AG08396 (cell line): ENCODE measurements at places on chromosomes 4 and X.

DNA sequence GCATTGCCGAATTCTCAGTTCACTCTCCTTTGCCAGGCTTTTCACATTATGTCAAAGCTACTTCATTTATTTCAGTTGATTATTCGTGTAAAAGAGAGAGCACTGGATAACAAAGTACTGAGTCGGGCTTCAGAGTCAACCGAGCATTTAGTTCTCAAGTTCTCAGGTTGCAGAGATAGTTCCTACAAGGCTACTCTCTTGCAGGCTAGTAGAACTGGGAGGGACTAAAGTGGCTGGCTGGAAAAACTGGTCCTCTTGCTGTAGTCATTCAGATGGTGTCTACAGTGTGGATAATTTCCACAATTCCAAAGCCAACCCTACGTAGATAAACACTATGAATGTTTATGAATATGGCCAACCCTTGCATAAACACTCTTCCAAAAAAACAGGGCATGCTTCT, 4.6 kb upstream of the CCNG2 start:
- DNase-seq, result no peak

- no peak for DNase-seq
These were observed 36.5 kb upstream of the IL15 start for GRCh38 chr4:141599853-141600252.

- DNase-seq, result no peak
These were observed 102.9 kb upstream of the LRPAP1 start for GRCh38 chr4:3634894-3635820.

DNA sequence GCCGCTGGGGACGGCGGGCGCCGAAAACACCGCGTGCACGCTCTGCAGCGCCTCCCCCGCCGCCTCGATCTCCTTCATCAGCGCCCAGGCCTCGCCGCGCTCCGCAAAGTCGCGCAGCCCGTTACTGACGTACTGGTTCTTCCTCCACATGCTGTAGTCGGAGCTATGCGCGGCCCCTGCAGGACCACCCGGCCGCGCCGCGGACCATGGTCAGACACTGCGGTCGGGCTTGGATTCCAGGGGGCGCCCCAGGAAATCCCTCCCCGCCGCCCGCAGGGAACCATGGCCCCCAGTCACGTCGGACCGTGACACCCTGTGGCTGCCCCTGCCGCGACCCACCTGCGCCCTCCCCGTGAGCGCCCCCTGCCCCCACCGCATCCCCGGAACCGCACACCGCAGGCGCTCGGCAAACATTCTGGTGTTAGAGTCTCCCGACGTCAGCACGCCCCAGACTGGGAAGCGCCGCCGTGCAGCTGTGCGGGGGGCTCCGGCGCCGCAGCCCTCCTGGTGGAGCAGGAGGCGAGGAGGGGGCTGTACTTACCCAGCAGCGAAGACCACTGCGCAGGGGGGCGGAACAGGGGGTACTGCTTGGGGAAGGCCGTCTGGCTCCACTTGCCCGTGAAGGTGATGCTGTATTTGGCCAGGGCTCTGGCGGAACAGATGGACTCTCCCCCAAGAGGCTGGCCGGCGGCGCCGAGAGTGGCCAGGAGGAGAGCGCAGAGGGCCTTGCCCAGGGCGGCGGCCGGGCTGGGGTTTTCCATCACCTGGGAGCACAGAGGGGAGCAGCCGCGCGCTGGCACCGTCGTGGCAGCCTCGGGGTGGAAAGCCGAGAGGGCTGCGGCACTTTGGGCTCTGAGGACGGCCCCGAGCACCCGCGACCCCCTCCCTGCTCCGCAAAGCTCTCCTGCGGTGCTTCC, 814 bp downstream of the SPON2 start:
- peak; percentile 39 for DNase-seq

- DNase-seq, result peak; percentile 89
These were observed at the start of gene PORCN for GRCh38 chrX:48508400-48509244. TSS of gene PORCN (plus strand) at chrX:48508992. CDS start at chrX:48509821, 829 bp downstream.

- no peak for DNase-seq
These were observed 61.6 kb downstream of the KDM5C start for GRCh38 chrX:53163436-53163835.

DNA sequence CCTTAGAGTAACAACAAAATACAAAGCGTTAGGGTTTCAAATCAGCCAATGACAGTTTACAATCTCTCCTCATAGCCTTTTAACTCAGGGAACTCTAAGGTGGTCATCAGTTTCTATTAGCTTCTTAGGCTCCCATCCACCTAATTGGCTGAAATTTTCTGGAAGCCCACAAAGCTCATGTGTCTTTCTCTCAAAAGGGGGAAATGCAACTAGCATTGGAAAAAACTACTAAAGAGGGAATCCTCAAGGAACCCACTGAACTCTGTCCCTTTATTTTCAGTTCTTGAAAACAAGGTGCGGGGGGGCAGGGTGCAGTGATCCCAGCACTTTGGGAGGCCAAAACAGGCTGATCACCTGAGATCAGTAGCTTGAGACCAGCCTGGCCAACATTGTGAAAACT, 56.4 kb downstream of the PDGFC start:
- no peak for DNase-seq

GRCh38 chr4:71907782-71908181, 123.9 kb upstream of the GC start:
- no peak for DNase-seq

- DNase-seq, result no peak
These were observed 47.6 kb upstream of the NEUROG2 start for GRCh38 chr4:112563431-112564200.

DNA sequence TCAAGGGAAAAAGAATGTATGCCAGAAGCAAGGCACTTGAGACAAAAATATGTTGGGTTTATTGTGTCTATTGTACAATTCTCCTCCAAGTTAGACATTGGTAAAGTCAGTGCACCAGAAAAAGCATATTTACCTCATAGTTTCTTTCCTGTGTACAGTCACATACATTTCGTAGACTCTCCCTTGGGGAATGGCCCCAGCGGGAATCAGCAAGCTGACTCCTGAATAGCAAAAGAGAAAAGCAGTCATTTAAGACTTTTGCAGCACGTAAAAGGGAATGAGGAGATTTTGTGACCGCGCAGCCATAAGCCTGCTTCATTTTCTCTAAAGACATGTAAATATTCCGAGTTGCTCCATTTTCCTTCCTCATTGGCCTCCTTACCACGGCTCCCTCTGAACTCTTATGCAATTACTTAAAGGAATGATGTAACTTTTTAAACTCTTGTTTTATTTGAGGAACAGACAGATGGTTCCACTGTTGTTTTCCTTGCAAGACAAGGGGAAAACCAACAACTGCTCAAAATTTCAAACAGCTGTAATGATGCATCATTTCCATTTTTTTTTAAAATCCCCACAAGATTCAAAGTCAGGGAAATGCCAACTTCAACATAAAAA, 332.7 kb downstream of the UNC5C start:
- no peak for DNase-seq

- DNase-seq, result no peak
These were observed 16.8 kb upstream of the DMP1 start for GRCh38 chr4:87633243-87633642.

GRCh38 chr4:44660396-44660795, 9.0 kb upstream of the YIPF7 start:
- no peak for DNase-seq

DNA sequence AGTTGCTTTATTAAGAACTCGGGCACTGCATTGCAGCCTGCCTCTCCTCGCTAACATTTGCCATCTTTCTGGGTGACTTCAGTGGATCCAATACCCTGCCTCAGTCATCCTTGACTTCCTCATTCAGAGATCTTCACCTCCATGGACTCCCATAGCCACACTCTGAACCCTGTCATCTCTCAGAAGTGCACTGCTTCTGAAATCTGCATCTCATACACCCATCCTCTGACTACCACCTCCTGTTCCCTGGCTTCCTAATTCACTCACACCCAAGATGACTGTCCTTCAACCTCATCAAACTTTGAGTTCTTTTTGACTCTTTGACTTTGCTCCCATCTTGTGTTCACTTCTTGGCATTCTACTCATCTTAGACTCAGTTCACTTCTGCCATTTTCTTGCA, 25.3 kb upstream of the CYBB start:
- no peak for DNase-seq

DNA sequence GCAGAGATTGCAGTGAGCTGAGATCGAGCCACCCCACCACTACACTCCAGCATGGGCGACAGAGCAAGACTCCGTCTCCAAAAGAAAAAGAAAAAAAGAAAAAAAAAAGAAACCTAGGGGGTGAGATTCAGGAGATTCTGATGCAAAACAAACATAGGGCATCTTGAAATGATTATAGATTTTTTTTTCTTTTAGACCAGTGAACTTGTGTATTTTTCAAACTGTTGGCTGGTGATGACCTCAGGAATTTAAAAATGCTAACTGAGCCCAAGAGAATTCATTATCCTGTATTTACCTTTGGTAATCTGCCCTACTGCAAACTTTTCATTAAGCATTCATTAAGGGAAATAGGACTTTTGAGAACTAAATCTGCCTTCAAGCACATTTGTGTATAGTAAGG, 20.6 kb downstream of the ATP10D start:
- DNase-seq, result no peak

- DNase-seq, result no peak
These were observed 121.0 kb downstream of the SORCS2 start for GRCh38 chr4:7313347-7313811.

GRCh38 chr4:25860586-25861279, 2.1 kb downstream of the SEL1L3 start:
- no peak for DNase-seq

DNA sequence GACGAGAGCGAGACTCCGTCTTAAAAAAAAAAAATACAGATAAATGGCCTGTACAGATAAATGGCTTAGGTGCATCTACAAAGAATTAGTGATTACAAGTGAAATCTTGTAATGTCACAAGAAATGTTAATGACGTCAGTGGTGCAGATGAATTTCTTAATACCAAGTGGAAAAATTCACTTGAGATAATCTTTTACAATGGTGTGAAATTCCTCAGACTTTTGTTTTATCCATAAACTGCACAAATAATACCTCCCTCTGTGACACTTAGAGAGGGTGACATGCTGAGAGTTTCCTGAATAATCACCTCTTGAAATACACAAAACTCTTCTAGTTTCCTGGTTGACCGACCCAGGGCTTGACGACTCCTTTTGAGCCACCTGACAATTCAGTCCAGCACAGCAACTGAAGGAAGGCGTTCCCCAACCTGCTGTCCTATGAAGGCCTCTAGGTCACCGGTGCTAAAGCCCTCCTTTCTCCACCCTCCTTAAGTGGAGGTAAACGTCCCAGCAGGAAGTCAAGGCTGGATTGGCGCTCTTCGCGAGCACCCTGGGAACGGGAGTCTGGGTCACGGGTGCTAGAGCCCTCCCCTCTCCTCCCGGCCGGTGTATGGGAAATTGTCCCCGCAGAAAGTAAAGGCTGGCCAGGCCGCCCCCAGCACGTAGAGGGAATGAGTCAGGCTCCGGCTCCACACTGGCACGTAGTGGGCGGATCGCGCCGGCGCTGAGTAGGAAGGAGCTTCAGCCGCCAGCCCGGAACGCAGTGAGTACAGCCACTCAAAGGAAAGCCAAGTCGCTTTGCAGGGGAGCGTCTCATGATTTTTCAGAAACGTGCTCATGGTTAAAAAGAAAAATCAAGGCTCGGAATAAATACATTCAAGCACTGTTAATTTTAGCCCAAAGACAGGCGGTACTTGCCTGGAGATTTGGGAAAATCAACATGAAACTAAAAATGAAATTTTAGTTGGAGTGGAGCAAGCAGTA, at the start of gene TMEM144:
TSS of gene TMEM144 (plus strand) at position 662 of the 983 bp plus-strand sequence. CDS start 2,182 bp downstream, outside the sequence.
- peak; percentile 84 for DNase-seq

DNA sequence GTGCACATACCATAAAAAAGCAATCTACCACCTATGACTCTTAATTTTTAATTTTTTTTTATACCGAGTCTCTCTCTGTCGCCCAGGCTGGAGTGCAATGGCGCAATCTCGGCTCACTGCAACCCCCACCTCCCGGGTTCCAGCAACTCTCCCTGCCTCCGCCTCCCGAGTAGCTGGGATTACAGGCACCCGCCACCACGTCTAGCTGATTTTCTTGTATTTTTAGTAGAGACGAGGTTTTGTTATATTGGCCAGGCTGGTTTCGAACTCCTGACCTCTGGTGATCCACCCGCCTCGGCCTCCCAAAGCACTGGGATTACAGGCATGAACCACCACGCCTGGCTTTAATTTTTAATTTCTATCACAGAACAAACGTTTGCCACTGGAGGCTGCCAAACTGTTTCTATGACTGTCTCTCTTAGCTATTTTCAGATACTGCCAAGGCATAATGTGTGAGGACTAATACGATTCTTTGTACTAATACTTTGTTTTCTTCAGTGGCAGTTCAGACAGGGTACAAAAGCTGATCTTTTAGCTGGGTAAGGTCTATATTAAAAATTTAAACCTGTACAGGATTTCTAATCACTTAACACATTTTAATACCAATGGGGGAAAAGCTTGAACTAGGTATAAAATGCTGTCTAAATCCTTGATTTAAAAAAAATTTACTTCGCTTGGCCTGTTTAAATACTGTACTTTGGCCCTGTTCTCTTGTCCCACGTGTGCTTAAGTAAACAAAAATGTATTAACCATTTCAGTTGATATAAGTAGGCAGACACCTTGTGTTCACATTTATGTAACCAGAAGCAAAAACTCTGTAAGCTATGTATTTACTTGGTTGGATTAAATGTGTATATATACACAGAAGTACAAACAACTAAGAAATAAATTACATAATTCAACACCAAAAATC, 2.3 kb downstream of the PGRMC2 start:
- DNase-seq, result peak; percentile 26

DNA sequence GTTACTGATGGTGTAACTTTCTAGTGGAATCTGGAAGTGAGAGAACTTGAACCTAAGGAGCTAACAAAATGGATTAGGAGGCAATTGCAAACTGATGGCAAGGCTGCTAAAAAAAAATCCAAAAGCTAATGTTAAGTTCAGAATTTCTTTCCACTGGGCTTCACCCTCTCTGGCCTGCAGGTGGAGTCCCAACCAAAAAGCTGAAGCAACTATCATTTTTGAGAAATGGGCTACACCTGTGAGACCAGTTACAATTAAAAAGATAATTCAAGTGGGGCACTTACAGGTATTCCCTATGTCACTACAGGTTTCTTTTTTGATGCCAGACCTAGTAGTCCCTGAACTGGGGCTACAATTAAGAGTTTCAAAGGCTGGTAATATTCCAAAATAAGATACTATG, 142.1 kb upstream of the FTHL17 start:
- peak; percentile 18 for DNase-seq

- no peak for DNase-seq
These were observed 1600.9 kb upstream of the IGFBP7 start for GRCh38 chr4:58711039-58711438.
